H1 (cell line): ENCODE measurements at places on chromosomes 7 and 10. TPM values are rescaled to one million over a fixed set of nuclear protein-coding genes. Genes with fewer than 3 reads are reported as not detected.

The SEPHS1 gene
- total RNA-seq: 633 and 683 TPM in 2 replicates

The NPSR1 gene
- total RNA-seq: not detected in 2 replicates

The TMEM184A gene
- total RNA-seq: 1.5 and 1.8 TPM in 2 replicates

The OR2A1 gene
- total RNA-seq: not detected in 2 replicates

The DPYSL4 gene
- 15.2 and 16.4 TPM in 2 replicates for total RNA-seq

The CDHR1 gene
- 8.7 and 10.5 TPM in 2 replicates for total RNA-seq

The AKR1C8 gene
- total RNA-seq: not detected in 2 replicates

The RNF148 gene
- total RNA-seq: 0.45 TPM in 1 of 2 replicates, not detected in the other

The SUN3 gene
- not detected in 2 replicates for total RNA-seq

The C7orf33 gene
- not detected in 2 replicates for total RNA-seq

The NKX1-2 gene
- 33.9 and 34.9 TPM in 2 replicates for total RNA-seq

The SH2B2 gene
- 17.5 and 18.7 TPM in 2 replicates for total RNA-seq

The PCDH15 gene
- total RNA-seq: 0.15 TPM in 1 of 2 replicates, not detected in the other

The RHOBTB1 gene
- total RNA-seq: 7.4 and 9.3 TPM in 2 replicates

The IGFBP3 gene
- 5.5 and 7.1 TPM in 2 replicates for total RNA-seq

The TBXAS1 gene
- 1.1 and 2.1 TPM in 2 replicates for total RNA-seq

The CDK14 gene
- 47.3 and 48.8 TPM in 2 replicates for total RNA-seq

The CNTNAP2 gene
- 69.1 and 71.0 TPM in 2 replicates for total RNA-seq

The MAGI2 gene
- 27.0 and 27.3 TPM in 2 replicates for total RNA-seq

The FAM13C gene
- 0.23 and 0.56 TPM in 2 replicates for total RNA-seq

The FAM237B gene
- not detected in 2 replicates for total RNA-seq

The LZTS2 gene
- total RNA-seq: 75.7 and 79.3 TPM in 2 replicates

The AUTS2 gene
- total RNA-seq: 95.3 and 101 TPM in 2 replicates

The FFAR4 gene
- not detected in 2 replicates for total RNA-seq

The MACC1 gene
- total RNA-seq: 17.1 and 17.2 TPM in 2 replicates
